ENCODE measurements at places on chromosomes 1 and 21. TPM values are rescaled to one million over a fixed set of nuclear protein-coding genes. Genes with fewer than 3 reads are reported as not detected.

SPRR2E gene
- total RNA-seq = not detected

GON4L gene
- 21.6 TPM for total RNA-seq

AMY2A gene
- not detected for total RNA-seq

CDA gene
- 0.67 TPM for total RNA-seq

All from pulmonary artery endothelial cell (primary cell).